ENCODE measurements at places on chromosomes 4 and X.

GRCh38 chrX:153338836-153339235 lies 4.9 kb downstream of the ZNF275 start:
- no peak for ATAC-seq

- no peak for ATAC-seq
These were observed 787.5 kb downstream of the FSTL5 start for GRCh38 chr4:161376275-161376674.

GRCh38 chr4:28226962-28227361 lies 1366.3 kb downstream of the STIM2 start:
- ATAC-seq = no peak

GRCh38 chr4:74109116-74109869 lies 10.3 kb upstream of the CXCL2 start:
- peak; percentile 25 for ATAC-seq

DNA sequence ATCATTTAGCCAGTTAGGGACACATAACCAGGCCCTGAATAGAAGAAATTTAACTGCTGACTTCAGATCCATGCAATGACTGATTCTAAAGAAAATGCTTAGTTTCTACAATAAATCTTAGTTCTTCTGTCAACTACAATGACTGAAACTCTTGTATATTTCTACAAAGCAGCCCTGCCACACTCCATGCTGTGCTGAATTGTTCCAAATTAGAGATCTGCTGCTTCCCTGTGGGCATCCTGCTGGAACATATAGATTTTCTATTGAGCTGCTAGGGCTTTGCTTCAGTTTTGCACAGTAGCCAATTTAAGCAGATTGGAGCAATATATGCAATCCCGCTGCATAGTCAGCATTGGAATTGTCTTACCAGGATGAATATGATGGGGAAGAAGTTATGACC lies 312.8 kb upstream of the SMIM31 start:
- ATAC-seq = no peak

DNA sequence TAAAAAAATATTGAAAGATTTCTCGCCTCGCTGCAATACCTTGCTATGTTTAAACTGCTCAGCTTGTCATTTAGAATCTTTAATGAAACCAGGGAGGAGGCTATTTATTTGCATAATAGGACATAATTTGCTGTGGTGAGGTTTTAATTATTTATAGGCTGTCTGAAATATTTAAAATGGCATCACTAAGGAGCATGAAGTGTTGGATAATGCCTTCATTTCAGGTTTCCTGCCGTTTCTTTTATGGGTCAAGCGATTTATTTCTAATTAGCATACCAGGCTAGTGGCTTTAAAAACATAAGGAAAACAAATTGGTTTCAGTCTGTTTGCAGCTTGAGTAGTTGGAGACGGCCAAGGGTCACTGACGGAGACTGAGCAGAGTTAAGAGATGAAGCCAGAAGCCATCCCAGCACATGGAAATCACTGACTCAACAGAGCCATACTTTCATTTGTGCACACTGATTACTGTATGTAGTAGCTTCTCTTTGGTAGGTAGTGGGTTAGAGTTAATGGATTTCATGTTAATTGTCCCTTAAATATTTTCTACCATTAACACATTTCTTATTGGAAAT lies 1962.4 kb upstream of the TENM3 start:
- no peak for ATAC-seq

Data from activated CD4-positive, CD25-positive, alpha-beta regulatory T cell treated with anti-CD3 and anti-CD28 coated beads, Interleukin-2, amount 50 U/mL, for 24 hours (primary cell).